ENCODE measurements at places on chromosomes 13 and 19.

- no peak for DNase-seq
These were observed 9.7 kb downstream of the MKNK2 start for GRCh38 chr19:2041433-2041682.

DNA sequence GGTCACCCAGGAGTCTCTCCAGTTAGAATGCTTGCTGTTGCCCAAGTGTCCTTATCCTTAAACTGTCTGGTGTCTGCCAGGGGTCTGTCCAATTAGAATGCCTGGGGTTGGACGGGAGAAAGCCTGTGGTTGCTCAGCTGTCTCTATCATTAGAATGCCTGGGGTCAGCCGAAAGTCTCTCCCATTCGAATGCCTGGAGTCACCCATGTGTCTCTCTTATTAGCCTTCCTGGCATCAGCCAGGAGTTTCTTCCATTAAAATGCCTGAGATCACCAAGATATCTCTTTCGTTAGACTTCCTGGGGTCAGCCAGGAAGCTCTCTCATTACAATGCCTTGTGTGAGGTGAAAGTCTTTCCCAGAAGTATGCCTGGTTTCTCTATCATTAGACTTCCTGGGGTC, 1521.0 kb downstream of the UQCRFS1 start:
- DNase-seq = no peak

DNA sequence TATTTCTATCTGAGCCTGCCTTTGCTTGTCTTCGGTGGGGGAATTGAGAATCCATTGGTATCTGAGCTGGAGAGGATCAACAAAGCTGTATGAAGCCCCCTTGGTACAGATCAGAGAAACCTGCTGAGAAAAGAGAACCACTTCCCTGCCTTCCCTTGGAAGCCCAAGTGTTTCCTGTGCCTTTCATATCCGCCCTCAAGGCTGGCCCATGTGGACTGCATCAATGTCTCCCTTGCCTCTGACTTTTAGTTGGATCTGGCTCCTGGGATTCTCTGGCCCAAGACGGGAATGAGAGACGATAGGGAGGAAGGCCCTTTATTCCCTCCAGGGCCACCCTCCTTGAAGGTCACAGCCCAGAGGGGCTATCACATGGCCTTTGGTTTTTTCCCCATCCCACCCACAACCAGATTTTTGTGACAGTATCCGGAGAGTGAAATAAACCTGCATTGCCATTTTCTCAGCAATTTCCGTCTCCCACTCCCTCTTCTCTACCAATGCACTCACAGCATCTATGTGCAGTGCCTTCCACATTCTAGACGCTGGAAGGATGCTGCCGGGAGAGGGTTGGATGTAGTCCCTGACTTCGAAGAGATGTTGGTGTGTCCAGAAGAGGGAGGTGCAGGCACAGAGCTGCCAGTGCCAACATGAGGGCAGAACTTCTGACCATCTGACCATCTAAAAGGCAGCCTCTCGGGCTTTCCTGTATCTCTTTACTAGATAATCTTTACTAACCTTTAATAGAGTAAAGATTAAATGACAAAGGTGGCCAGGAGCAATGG, 63.8 kb downstream of the KCTD15 start:
- no peak for DNase-seq

GRCh38 chr13:94860981-94861407, 148.6 kb upstream of the SOX21 start:
- DNase-seq = no peak

DNA sequence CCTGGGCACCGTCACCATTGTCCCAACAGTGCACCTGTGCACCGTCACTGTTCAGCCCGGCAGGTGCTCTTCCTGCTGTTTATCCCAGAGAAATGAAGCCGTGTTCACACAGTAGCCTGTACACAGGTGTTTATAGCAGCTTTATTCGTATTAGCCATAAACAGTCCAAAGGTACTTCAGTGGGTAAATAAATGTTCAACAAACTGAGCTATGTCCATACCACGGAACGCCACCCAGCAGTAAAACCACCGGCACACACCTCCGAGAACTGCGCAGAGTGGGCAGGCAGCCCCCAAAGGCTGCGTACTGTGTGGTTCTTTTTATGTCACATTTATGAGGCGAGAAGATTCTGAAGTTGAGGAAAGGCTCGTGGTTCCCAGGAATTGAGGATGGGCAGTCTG, 44.9 kb upstream of the DCUN1D2 start:
- DNase-seq = no peak

DNA sequence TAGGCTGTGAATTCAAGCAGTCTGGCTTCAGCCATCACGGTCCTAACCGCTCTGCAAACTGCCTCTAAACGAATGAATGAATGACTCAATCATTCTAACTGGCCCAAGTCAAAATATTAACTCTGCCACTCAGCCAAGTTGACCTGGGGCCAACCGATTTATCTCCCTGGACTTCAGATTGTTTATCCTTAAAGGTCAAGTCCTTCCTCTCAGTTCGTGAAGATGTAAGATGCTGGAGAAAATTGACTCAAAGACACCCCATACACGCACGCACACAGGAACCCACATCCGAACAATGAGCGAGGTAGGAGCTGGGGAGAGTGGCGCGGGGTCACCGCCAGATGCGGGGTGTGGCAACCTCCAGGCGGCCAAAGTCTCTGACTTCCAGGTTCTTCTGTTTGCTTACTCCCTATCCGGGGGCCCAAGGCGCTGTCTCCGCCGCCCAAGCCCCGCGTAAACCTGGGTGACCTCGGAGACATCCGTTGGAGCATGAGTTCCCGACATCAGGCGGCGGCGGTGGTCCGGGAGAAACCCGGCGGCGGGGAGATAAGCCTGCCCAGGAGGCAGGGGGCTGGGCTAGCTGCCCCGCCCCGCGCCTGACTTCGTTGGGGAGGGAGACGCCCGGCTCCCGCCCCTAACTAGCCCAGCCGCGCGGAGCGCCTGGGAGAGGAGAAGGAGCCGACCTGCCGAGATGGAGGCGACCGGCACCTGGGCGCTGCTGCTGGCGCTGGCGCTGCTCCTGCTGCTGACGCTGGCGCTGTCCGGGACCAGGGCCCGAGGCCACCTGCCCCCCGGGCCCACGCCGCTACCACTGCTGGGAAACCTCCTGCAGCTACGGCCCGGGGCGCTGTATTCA, at the start of gene CYP2S1:
TSS of gene CYP2S1 (plus strand) at position 646 of the 856 bp plus-strand sequence. CDS start at position 692, 46 bp downstream.
- DNase-seq = no peak

GRCh38 chr13:109163037-109163379, 533.6 kb downstream of the MYO16 start:
- DNase-seq = no peak

- DNase-seq = peak; percentile 9
These were observed 65.8 kb downstream of the MLLT1 start for GRCh38 chr19:6213696-6214641.

GRCh38 chr13:80599765-80600164, 258.8 kb upstream of the SPRY2 start:
- no peak for DNase-seq

DNA sequence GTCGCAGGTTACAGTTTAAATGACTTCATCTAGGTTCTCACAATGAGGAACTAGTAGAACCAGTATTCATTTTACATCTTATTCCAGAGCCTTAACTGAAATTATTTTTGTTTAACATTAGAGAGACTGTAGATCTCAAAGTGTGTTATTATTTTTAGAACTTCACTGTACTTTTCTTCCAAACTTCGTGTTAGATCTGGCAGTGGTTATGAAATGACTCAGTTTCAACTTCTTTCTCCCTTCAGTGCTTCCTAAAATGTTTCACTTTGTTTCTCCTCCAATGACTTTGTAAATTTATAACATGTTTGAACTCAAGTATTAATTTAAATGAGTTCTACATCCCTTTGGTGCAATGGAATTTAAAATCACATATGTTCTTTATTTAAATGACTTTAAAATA, 139.3 kb downstream of the PCDH9 start:
- DNase-seq = no peak

DNA sequence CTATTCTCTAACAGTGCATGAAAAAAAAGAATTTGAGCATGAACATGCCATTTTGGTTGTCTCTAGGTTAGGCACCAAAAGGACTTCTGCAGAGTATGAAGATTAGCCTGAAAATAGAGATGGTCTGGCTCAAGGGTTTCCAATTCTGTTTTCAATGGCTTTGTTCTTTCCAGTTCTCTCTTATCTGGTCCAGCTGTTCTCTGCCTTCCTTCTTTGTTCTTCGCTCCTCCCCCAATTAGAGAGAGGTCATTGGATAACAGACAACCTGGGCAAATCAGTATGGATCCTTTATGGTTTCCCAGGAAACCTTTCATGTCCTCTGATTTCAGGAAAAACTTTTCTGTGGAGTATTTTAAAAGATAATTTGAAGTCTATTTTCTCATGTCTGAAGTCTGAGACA, 623.4 kb downstream of the PCDH17 start:
- DNase-seq = no peak

GRCh38 chr13:47991859-47992258, 9.2 kb downstream of the SUCLA2 start:
- DNase-seq = no peak

- DNase-seq = no peak
These were observed 11.7 kb upstream of the SULT2A1 start for GRCh38 chr19:47897861-47898260.

DNA sequence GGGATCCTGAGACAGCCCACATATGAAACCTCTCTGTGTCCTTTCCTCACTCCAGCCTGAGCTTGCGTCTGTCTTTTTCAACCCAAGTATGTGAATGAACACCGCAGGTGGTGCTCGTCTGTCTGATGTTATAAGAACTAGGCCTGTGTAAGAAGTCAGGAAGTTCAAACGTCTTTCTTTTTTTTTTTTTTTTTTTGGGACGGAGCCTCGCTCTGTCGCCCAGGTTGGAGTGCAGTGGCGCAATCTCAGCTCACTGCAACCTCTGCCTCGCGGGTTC, 92.3 kb downstream of the ANKRD10 start:
- no peak for DNase-seq

GRCh38 chr13:103528437-103528836, 462.2 kb upstream of the SLC10A2 start:
- DNase-seq = no peak

GRCh38 chr13:51874651-51875050, 12.9 kb downstream of the CCDC70 start:
- no peak for DNase-seq

- DNase-seq = no peak
These were observed 1.8 kb downstream of the ETHE1 start for GRCh38 chr19:43524922-43525835.

GRCh38 chr19:54266133-54266532, 9.1 kb upstream of the LILRB5 start:
- peak; percentile 36 for DNase-seq

- no peak for DNase-seq
These were observed 636 bp upstream of the ZNF579 start for GRCh38 chr19:55581145-55581822.

GRCh38 chr13:49615836-49616675, 12.3 kb upstream of the ARL11 start:
- no peak for DNase-seq

GRCh38 chr13:74090397-74090796, 43.8 kb downstream of the KLF12 start:
- no peak for DNase-seq

DNA sequence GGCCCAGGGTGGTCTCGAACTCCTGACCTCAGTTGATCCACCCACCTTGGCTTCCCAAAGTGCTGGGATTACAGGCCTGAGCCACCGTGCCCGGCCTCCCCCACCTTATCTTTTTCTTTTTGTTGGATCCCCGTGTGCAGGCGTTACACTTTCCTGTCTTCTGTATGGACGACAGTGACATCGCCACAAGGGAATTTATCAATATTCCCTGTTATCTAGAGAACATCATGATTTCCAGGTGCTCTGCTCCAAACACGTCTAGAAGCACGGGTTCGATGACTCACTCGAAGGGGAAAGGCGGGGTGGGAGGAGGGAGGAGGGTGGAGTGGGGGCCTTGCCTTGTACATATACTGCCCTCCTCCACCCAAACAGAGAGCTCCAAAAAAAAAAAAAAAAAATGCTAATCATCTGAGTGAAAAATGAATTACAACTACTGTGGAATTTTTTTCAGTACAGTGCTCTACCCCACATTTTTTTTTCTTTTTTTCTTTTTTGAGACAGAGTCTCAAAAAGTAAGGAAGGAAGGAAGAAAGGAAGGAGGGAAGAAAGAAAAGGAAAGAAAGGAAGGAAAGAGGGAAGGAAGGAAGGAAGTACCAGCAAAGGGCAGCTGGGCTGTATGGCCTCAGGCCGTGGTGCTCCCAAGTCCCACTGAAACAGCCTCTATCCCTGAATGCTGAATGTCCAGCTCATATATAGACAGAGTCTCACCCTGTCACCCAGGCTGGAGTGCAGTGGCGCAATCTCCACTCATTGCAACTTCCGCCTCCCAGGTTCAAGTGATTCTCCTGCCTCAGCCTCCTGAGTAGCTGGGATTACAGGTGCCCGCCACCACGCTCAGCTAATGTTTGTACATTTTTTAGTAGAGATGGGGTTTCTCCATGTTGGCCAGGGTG, 36.8 kb downstream of the INSR start:
- DNase-seq = no peak

GRCh38 chr13:44648392-44649103, 72.4 kb upstream of the TSC22D1 start:
- DNase-seq = peak; percentile 35

DNA sequence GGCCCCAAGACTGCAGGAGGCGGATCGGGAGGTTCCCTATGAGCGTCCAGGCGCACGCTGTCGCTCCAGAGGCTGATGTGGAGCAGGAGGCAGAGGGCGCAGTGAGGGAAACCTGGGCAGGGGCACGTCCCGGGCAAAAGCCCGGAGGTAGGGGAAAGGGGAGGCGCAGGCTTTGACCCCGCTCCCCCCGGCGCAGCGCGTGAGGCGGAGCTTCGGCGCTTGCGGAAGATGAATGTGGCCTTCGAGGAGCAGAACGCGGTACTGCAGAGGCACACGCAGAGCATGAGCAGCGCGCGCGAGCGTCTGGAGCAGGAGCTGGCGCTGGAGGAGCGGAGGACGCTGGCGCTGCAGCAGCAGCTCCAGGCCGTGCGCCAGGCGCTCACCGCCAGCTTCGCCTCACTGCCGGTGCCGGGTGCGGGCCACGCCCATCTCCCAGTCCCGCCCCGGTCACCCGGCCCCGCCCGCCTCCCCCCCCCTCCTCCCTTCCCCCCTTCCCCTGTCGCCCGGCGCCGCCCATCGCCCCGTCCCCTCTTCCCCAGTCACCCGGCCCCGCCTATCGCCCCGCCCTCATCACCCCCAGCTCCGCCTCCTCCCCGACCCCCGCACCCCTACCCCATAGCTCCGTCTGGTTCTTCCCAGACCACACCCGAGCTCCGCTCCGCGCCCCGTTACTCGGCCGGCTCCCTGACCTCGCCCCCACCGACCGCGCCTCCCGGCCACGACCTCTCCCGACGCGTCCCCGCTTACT, 4.1 kb downstream of the HMG20B start:
- no peak for DNase-seq

- DNase-seq = no peak
These were observed 3.8 kb upstream of the KCNRG start for GRCh38 chr13:50011461-50011860.

Measured in GM19239 (cell line).